ENCODE measurements at places on chromosomes 7 and 10. TPM values are rescaled to one million over a fixed set of nuclear protein-coding genes. Genes with fewer than 3 reads are reported as not detected.

The ADAM12 gene
- total RNA-seq: 15.8 TPM

The FAM25A gene
- total RNA-seq: 12.0 TPM

The TMEM236 gene
- total RNA-seq: not detected

The FBXW4 gene
- 13.8 TPM for total RNA-seq

The DLX6 gene
- not detected for total RNA-seq

The HYAL4 gene
- total RNA-seq: not detected

The RSPH10B2 gene
- total RNA-seq: 0.20 TPM

The PIP gene
- not detected for total RNA-seq
